ENCODE measurements at places on chromosomes 12 and 14.

GRCh38 chr12:50992819-50993218 lies 33.4 kb downstream of the SLC11A2 start:
- DNase-seq = no peak

DNA sequence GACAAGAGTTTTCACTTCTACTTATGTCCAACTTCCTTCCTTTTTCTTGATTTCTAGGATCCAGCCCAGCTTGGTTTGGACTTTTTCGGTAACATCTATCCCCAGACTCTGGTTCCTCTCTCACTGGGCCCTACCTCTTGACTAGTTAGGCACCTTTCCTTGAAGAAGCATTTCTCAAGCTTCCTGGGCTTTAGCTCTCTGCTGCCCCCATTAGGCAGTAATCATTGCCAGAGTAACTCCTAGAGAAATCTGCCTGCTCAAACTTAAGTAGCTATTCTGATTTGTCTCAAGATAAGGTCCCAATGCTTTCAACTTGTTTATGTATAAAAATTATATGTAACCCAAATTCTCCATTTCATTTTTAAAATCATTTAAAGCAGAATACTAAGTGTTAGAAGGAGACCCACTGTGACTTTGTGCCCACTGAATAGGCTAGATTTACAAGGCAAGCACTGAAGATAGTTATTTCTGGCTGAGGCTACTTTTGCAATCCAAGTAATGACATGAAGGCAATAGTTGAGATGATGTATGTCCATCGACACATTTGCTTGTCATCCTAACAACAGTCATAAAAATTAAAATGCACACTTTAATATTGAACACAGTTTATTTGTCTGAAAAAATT lies 275.0 kb upstream of the G2E3 start:
- peak; percentile 66 for DNase-seq

DNA sequence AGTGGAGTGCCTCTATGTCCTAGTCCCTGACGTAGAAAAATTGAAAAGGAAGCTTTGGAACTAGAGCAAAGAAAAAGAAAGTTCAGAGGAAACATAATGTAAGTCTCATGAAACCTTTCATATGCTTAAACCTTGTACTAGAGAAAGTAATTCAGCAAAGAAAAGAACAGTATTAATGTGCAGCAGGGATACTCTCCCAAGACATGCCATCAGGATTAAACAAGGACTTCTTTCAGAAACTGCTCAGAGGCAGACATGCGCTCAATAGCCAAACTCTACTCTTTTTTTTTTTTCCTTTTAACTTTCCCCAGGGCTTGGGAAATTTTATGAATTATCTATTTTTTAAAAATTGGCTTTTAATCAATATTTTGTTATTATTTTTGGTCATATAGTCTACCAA lies 7.1 kb upstream of the ASB8 start:
- DNase-seq = no peak

- DNase-seq = no peak
Measured at GRCh38 chr12:106865683-106866082, 90.0 kb upstream of the TMEM263 start.

- DNase-seq = no peak
Measured at GRCh38 chr12:83168751-83169150, 482.0 kb downstream of the TMTC2 start.

- DNase-seq = peak; percentile 79
Measured at GRCh38 chr12:120079411-120080400, 36.8 kb downstream of the RAB35 start.

GRCh38 chr12:80443974-80444666 lies at the start of gene PTPRQ:
Gene PTPRQ (plus strand): TSS chr12:80444235. CDS start chr12:80444346, 111 bp downstream.
- DNase-seq = no peak

- DNase-seq = peak; percentile 87
Measured at GRCh38 chr14:71478542-71478941, 453.7 kb upstream of the RGS6 start.

DNA sequence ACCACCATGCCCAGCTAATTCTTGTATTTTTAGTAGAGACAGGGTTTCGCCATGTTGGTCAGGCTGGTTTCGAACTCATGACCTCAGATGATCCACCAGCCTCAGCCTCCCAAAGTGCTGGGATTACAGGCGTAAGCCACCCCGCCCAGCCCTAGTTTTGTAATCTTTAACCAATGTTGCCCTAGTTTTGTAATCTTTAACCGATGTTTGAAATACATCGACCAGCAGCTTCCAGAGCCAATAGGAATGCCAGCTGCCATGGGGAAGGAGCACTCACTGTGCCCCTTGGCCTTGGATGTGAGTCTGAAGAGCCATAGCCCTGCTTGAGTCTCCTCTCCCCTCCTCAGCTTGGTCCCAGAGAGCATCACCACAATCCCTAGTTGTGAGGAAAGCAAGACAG lies 209.3 kb upstream of the RGS6 start:
- DNase-seq = no peak

DNA sequence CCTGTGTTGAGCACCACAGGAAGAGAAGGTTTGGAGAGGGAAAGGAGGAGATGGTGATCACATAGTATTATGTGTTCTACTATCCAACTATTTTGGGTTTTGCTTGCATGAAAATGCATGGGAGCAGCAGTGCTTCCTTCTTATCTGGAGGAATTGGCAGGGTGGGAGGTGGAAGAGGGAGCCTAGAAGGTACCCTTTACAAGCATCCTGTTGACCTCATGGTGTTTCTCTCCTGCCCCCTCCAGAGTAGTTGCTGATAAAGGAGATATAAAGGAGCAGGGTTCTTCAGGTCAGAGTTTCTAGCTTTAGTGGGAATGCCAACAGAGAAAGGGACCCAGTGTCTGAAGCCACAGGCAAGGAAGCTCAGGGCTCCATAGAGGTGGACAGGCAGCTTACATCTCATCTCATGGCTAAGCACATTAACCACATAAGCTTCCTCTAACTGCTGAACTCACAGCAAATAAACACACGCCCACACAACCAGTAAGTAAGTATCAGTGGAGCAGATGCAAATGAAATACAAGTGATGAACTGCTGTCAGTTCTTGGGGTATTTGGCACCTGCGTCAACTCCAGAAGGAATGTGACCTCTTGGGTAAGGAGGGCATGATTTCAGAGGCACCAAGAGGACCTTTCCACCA lies 174.2 kb upstream of the SLC38A2 start:
- DNase-seq = peak; percentile 51

- no peak for DNase-seq
Measured at GRCh38 chr12:57157588-57158173, 10.3 kb upstream of the LRP1-AS start.

DNA sequence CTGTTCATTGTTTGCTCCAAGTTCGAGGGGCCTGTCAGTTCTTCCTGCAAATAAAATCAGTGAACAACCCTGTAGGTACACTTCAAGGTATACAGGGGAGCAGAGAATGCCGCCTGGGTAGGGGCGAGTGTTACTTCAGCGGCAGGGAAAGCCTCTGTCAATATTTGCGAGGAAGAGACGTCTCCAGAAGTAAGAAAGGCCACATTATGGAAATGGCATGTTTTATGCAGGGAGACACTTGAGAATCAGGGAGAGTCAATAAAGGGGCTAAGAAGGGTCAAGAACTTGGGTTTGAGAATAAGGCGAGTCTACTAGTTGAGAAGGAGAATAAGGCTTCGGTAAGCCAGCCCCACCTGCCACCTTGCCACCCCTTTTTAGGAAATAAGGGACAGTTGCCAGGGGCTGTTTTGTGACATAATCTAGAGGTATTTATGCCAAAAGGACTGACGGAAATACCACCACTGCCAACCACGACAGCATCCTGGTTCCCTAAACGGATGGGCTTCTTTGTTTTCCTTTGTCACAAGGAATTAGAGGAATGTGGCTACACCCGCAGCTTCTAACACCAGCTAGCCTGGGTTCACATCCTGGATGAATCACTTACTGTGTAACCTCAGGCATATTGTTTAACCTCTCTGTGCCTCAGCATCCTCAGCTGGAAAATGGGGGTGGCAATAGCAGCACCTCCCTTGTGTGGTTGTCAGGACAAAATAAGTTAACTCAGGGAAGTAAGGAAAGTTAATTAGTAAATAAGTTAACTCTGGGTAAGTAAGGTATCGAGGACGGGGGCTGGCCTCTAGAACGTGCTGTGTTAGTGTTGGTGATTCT lies 67.7 kb downstream of the EID3 start:
- DNase-seq = peak; percentile 84

DNA sequence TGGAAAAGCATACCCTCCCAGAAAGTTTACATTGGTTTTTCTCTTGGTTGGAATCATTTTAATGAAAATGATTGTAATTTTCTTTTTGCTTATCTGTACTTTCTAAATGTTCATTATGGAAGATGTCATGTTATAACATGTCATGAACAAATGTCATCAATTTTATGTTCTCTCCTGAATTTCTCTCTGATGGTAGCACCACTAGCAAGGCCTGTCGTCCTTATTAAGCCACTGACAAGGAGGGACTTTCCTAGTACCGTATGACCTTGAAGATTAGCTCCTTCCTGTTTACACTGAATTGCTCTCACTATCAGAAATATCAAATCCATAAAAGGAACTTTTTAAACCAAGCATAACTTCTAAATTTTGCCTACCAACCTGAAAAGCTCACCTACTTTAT lies 99.0 kb downstream of the ESR2 start:
- DNase-seq = no peak

GRCh38 chr14:51630987-51631386 lies 20.7 kb upstream of the FRMD6 start:
- no peak for DNase-seq

DNA sequence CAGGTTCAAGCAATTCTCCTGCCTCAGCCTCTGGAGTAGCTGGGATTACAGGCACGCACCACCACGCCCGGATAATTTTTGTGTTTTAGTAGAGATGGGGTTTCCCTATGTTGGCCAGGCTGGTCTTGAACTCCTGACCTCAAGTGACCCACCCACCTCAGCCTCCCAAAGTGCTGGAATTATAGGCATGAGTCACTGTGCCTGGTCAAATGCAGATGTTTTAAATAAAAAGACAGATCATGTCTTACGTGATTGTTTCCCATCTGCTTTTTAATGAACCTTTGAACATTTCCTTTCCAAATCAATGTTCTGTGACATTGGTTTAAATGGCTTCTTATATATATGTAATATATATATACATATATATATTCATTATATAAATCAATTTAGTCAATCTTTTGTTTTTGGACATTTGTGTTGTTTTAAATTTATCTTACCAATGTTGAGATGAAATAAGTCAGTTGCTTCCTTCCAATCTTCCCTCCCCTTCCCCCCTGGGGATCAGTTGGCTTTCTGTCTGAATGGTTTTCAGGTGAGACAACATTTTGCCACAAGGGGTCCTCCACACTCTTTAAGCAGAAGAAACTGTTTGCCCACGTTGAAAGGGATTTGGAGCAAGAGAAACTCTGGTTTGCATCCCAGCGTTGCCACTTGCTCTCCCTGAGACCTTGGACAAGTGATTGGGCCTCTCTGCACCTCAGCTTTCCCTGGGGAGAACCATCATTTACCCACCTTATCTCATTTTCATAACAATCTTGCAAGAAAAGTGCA lies 47.6 kb upstream of the RBM19 start:
- peak; percentile 48 for DNase-seq

GRCh38 chr12:123961585-123962345 lies 10.9 kb downstream of the CCDC92 start:
- DNase-seq = no peak

DNA sequence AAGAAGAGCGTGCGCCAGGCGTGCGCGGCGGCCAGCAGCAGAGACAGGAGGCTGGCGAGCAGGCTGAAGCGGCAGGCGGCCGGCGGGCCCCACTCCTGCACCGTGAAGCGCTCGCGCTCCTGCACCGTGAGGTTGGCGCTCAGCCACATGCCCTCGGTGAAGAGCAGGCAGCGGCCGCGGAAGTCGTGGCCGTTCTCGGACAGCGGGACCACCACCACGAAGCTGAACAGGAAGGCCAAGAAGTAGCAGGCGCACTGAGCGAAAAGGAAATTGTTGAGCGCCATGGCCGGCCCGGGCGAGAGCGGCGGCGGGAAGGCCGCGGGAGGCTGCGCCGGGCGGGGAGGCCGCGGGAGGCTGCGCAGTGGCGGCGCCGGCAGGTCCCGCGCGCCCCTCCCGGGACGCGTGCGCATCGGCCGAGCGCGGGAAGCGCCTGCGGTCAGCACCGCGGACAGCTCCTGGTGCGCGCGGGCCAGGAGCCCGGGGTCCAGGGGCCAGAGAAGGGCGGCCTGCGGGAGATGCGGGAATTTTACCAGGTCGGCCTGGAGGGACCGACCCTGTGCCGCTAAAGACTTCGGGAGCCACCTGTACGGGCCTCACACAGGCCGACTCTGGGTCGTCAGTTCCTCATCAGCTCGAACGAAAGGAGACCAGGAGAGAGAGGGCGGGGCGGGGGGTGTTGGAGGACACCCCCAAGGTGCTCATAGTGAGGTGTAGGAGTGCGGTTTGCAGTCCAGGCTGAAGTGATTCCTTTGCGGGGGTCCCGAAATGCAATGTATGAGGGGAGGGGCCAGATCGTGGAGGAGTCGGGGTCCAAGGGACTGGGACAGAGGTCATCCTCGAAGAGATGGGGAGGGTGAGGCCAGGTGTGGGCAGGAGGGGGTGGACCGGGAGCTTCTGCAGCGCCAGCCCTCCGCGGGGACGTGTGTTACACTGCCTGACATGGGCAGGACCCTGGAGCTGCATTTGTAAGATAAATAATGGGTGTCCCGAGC lies at the start of gene TMEM179:
TSS of gene TMEM179 (minus strand) at position 315 of the 992 bp plus-strand sequence. CDS start at position 284, 31 bp downstream.
- no peak for DNase-seq

DNA sequence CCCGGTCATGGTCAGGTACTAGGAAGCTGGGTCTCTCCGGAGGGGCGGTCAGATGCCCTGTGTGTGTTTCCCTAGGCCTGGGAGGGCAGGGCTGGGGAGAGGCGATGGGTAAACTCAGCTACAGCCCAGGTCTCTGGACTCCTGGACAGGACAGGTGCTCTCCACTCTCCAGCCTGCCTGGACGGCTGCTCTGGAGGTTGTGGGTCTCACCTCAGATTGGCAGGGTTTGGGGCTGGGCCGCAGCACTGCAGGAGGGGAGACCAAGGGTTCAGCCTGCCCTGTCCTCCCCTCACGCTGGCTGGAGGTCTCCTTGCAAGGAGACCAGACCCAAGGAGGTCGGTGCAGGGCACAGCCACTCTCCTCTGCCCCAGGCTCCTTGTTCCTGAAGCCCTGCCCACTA lies 7.8 kb downstream of the KRT80 start:
- DNase-seq = no peak

GRCh38 chr12:25570418-25570817 lies 17.3 kb upstream of the LMNTD1 start:
- no peak for DNase-seq

GRCh38 chr12:103128862-103129501 lies 171.5 kb downstream of the ASCL1 start:
- DNase-seq = no peak

GRCh38 chr14:56889705-56890104 lies 79.4 kb upstream of the OTX2 start:
- DNase-seq = no peak

- DNase-seq = no peak
Measured at GRCh38 chr14:57495416-57495815, 1.8 kb upstream of the CCDC198 start.

- peak; percentile 72 for DNase-seq
Measured at GRCh38 chr14:63996625-63997220, 143.9 kb downstream of the SYNE2 start.
